ENCODE measurements at places on chromosomes 2 and 18.

- DNase-seq, result peak; percentile 64
These were observed 95.9 kb downstream of the MAP4K4 start for GRCh38 chr2:101793277-101793969.

GRCh38 chr18:23452347-23452727 is 750 bp upstream of the RIOK3 start:
- DNase-seq, result no peak

- no peak for DNase-seq
These were observed 5.2 kb downstream of the GBX2 start for GRCh38 chr2:236162882-236163470.

DNA sequence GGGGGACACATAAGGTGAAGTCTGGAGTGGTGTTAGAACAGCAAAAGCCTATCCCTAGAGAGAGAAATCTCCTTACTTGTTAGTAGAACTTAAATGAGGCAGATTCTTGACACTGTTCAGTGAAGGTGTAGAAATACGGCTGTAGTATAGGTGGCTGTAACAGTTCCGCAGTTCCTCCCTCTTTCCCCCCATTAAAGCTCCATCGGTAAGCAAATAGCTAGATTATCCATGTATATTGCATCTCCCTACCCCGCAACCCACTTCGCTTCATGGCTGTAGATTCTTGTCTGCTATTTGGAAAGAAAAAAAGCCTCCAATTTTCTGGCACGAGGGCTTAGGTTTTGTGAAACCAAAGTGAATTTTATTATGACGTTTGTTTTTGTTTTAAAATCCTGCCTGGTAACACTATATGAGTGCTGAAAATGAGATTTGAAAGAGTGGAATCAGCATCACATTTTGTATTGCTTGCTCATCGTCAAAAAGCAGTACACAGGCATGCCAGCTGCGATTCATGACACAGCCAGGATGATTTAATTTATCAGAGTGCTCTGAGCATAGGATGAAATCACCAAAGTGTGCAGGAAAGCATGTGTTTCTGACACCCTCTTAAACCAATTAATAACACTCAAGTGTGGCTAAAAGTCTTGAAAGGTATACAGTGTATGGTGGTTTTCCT is 1.4 kb downstream of the FAM171B start:
- DNase-seq, result no peak

- no peak for DNase-seq
These were observed 1441.9 kb upstream of the ZEB2 start for GRCh38 chr2:145961846-145962245.

DNA sequence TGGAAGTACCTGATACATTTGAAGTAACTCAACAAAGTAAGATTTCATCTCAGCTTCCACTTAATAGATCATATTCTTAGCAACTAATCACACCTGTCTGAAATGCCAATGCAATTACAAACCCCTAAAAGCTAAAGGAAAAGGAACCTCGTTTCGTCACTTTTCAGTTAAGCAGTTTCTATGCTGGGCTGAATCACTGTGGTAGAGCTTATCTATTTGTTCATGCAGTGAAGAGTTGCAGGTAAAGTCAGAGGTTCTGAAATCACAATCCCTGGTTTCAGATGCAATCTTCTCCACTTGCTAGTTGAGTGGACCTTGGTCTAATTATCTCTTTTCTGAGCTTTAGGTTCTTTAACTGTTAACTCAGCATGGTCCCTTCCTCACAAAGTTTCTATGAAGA is 6.3 kb downstream of the HRH4 start:
- no peak for DNase-seq

- DNase-seq, result no peak
These were observed 5.4 kb upstream of the CRYGC start for GRCh38 chr2:208134928-208135586.

DNA sequence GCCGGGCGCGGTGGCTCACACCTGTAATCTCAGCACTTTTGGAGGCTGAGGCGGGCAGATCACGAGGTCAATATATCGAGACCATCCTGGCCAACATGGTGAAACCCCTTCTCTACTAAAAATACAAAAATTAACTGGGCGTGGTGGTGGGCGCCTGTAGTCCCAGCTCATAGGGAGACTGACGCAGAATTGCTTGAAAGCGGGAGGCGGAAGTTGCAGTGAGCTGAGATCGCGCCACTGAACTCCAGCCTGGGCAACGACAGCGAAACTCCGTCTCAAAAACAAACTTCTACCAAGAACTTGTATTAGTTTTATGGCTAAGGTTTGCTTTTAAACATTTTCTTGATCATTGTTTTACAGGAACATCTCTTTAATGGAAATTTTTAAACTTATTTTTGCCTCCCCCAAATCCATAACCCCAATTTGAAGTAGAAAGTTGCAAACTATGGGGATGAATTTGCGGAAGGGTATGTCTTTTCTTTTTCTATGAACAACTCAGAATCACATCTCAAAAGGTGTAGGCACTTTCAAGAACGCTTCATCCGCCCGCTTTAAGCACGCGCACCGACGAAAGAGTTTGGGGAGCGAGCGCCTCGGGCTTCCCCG is 46.8 kb upstream of the PTMA start:
- no peak for DNase-seq

- DNase-seq, result no peak
These were observed 7.3 kb downstream of the MAP4K3 start for GRCh38 chr2:39429746-39430145.

DNA sequence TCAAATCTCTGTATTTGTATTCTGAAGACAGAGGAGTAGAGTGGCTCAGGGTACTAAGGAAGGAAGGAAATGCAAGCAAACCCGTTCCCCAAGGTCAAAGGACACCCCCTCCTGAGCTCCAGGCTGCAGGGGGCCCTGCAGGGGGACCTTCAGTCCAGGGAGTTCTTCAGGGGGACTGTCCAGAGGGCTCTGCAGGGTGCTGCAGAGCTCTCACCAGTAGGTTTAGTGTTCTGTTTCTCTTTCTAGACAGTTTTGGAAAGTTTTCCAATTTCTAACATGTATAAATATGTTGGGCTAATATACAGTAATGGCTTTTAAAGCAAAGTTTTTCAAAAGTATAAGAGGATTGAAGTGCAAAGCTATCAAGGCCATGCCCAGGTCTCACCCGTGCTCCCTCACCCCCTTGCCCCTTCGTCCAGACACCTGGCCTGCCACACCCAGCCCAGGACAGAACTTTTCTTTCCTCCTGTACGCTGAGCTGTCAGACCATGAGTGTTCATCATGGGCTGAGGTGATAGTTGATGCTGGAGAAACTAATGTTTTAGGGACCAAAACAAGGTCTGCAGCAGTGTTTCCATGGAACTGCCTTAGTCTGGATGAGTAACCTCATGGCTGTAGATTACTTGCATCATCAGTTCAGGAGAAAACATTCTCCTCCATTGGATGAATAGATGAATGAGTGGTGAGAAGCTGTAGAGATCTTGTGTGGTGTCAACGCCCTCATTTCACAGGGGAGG is 134.2 kb downstream of the GLI2 start:
- no peak for DNase-seq

- no peak for DNase-seq
These were observed 84.8 kb upstream of the POU3F3 start for GRCh38 chr2:104769096-104769495.
